ENCODE measurements at places on chromosomes 1 and 21.
A peak's percentile ranks its signal among the peaks of the same experiment; 100 is the strongest.

GRCh38 chr1:164141797-164142196 is 417.2 kb upstream of the PBX1 start:
- DNase-seq = no peak

DNA sequence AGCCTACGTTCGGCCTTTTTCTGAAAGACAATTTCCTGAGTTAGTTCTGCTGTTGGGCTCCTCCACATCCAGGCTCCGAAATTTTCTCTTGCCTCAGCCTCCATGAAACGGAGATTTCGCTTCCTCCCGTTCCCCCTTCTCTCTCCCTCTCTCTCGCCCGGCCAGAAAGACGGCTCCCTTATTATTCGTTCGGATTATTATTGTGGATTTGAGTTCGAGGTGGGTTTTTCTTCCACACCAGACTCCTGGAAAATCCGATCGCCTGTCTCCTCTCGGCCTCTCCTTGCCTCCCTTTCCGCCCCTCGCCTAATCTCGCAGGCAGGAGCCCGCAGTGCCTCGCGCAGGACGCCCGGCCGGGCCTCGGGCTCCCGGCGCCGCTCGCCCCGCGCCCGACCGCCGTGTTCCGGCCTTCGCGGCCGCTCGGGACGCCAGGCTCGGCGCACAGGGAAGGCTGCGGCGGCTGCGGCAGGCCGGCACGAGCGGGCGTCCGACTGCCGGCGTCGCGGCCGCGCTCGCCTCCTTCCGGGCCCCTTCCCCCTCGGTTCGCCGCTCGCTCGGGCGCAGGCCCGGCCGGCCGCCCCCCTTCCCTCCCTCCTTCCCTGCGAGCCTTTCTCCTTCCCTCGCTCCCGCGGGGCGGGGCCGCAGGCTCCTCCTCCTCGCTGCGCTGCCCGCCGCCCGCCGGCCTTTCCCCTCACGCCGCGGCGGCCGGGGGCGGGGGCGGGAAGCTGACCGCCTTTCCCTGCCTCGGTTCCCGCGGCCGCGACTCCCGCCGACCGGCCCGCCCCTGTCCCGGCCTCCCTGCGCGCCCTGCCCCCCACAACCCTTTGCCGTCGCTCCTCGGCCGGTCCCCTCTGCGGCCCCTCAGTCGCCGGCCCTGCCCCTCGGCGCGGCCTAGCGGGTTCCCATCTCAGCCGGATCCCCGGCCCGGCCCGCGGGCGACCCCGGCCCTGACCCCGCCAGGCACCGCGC is at the start of gene ARHGEF11:
Gene ARHGEF11 (minus strand): TSS at position 493 of the 969 bp plus-strand sequence. CDS start 1,412 bp downstream, outside the sequence.
- no peak for DNase-seq

GRCh38 chr1:7572654-7573152 is 198.4 kb upstream of the VAMP3 start:
- DNase-seq = no peak

DNA sequence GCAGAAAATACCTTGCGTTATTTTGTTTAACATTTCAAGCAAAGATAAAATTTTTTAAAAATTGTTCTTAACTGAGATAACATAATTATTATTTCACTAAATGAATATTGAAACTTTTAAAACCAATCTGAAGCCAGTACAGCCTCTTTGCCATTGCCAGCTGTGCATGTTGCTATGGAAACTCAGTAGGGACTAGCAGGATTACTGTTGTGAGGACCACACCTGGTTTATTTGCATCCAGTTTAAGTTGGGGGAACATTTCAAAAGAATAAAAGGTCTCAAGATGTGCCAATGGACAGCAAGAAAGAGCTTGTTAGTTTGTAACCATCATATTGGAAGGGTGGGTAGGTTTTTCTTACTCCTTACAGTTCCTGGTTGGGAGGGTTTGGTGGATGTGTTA is 80.7 kb downstream of the POU2F1 start:
- no peak for DNase-seq

DNA sequence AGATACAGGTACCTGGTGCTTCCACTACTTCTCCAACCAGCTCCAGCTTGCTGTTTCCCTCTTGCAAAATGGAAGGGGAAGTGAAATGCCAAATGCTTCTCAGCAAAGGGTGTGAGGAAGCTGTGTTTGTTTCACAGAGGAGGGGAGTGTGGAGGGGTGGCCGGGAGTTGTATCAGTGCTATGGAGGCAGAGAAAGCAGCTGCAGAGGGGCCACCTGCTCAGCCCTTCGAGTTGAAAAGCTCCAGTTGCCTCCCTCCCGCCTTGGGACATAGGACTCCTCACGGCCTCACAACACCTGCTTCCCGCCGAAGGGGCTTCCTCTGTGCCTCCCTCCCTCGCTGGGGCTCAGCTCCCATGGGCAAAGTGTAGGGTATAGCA is 12.1 kb upstream of the LINGO4 start:
- DNase-seq = no peak

GRCh38 chr21:38361324-38361723 is 104.5 kb downstream of the KCNJ15 start:
- no peak for DNase-seq

DNA sequence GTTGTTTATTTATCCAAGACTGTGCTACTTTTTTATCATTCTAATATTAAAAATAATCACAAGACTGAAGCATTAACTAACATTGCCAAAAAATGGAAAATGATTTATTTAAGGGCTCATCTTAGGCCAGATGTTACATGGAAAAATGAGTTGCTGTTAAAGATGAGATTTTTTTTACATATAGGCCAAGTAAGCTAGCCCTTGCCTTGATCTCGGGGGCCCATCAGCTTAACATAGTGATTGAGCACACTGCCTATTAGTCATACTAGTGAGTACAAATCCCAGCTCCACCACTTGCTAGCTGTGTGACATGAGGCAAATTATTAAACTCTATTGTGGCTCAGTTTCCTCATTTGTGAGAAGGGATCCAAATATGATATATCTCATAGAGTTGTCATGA is 275.9 kb upstream of the SNX7 start:
- no peak for DNase-seq

- no peak for DNase-seq
These were observed 15.7 kb downstream of the EPHX1 start for GRCh38 chr1:225825607-225826007.

GRCh38 chr21:41405321-41405720 is 20.7 kb upstream of the MX1 start:
- no peak for DNase-seq

DNA sequence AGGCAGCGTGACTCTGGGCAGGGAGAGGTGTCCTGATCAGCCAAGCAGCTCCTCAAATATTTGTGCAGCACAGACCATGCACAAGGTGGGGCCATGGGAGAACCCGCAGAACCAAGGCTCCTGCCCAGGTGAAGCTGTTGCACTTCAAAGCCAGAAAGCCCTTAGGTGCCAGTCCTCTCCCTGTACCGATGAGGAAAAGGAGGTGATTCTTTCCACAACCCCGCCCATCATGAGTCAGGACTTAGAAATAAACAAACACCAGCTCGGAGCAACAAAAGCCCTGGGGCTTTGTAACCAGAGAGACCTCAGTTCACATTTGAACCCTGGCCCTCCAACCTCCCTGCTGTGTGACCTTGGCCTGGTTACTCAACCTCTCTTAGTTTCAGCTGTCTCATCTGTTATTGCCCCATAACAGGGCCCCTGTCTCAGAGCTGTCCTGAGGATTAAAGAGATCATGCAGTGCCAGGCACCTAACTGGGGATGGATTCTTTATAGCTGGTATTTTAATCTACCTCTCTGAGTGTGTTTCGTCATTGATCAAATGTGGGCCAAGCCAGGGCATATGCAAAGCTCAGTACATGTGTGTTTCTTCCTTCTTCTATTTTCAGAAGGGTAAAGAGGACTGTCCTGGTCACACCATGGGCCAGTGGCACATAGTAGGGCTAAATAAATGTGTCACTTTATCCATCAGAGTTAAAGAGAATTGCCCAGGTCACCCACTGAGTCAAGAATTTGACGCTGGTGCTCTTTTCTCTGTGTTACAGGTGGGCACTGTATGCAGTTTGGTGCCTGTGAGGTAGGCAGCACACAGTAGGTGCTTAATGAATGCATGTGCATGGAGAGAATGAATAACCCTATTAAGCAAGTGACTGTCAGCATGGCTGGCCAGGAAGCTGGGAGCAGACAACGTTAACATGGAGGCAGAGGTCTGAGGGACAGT is 1.4 kb downstream of the LDLRAD1 start:
- DNase-seq = no peak

GRCh38 chr1:202283379-202283844 is 58.3 kb downstream of the UBE2T start:
- peak; percentile 4 for DNase-seq

GRCh38 chr1:198935306-198935921 is 296.6 kb downstream of the PTPRC start:
- DNase-seq = peak; percentile 17

GRCh38 chr21:36881228-36881627 is 85.2 kb downstream of the HLCS start:
- DNase-seq = no peak

DNA sequence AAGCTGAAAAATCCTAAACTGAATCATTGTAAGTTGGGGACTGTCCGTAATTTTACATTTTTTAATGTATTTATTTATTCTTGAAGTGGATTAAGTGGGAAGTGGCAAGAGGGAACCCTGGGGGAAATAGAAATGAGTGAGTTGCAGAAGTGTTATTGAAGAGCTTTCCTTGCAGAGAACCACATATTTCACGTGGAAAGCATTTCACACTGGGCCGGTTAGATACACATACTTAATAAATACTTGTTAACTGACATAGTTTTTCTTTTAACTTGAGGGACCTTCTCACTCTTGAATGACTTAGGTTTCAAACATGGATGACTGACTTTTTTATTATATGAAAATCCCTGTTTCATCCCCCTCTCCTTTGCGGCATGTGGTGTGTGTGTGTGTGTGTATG is 239.3 kb downstream of the LMO4 start:
- no peak for DNase-seq

DNA sequence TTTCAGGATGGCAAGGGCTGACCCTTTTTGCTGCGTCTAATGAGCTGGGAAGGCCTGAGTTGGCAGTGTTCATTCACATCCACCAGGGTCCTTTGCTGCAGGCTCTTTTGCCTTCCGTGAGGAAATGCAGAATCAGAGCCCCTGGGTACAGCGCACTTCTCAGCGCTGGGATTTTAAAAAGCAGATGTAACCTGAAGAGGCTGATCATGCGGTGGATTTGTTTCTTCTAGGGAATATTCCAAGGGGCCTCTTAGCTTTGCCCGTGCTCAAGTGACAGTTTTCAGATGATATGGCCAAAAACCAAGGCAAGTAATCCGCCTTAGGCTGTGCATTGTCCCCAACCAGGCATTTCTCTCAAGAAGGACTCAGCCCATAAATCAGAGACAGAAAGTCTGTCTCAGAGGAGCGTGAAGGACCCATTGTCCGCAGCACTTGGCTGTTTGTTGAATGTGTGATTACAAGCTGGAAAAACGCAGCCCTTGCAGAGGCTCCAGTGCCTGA is 237.6 kb downstream of the PTPRC start:
- DNase-seq = no peak

DNA sequence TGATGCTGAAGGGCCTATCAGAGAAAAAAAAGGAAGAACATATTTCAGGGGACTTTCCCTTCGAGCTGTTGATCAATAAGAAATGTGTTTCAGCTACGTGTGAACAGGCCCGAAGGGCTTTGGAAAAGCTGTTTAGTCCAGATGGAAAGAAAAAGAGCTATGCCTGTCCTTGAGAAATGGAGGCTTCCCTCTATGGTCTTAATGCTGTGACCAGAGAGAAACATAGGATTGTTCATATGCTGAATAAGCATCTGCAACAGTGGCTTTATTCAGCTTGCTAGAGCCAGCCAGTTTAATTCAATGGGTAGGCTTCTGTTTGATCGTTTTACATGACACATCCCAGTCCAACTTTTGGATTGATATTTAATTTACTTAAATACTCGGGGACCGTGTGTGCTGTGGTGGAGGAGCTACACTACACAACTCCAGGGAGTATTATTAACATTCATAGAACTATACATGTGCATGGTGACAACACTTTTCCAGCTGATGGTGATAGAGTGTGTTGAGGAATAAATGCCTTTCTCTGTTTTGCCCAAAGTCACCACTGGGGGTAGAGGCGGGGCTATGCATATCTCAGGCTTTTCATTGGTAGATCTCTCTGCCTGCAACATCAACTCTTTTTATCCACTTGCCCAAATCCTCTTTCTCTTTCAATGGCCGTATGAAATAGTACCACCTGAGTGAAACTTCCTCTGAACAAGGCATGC is 106.7 kb upstream of the C8B start:
- DNase-seq = no peak

DNA sequence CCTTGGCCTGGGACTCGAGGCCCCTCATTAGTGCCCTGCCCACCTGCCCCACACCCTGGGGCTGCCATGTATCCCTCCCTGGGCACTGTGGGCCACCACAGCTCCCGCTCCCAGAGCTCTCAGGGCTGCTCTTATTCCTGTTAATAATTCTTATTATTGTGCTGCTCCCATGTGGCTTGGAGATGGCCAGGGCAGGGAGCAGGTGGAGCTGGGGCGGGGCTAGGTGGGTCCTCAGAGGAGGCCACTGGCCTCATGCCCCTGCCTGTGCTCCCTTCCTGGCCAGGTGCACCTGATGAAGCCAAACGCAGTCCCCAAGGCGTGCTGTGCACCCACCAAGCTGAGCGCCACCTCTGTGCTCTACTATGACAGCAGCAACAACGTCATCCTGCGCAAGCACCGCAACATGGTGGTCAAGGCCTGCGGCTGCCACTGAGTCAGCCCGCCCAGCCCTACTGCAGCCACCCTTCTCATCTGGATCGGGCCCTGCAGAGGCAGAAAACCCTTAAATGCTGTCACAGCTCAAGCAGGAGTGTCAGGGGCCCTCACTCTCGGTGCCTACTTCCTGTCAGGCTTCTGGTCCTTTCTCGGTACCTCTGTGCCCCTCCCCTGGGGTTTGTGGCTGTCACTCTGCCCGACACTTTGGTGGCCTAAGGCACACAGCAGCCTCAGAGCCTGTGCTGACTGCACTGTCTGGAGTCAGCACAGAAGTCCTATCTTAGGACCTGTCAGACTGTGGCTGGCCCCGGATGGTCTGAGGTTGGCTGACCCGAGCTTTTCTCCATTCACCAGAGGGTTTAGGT is 34.1 kb downstream of the BMP8A start:
- DNase-seq = no peak

DNA sequence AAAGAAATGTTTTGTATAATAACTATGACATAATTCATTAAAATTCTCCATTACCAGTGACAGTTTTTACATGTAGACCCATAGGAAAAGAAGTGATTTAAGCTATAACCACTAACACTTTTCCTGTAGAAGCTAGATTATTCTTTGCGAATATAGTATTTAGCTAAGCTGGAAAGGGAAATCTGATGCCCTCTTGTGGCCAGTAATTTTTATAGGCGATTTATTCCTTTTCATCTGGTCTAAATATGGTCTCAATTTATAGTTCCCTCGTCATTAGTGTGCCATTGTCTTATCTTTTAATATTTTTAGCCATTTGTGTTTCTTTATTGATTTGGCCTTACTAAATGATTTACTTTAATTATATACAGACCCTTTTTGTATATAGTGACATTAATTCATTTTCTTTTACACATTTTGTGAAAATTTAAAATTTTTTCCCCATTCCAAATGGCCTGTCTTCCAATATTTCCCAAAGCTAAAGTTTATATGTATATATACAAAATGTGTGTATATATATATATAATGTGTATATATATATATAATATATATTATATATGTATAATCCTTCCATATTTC is 26.7 kb downstream of the BTG3 start:
- DNase-seq = no peak

- DNase-seq = no peak
These were observed 61.3 kb downstream of the CD34 start for GRCh38 chr1:207849646-207850045.

- no peak for DNase-seq
These were observed 81.8 kb upstream of the C21orf91 start for GRCh38 chr21:17900990-17901385.

All from T-helper 2 cell (primary cell).